ENCODE measurements at places on chromosomes 4 and X. TPM values are rescaled to one million over a fixed set of nuclear protein-coding genes. Genes with fewer than 3 reads are reported as not detected.

GABRB1 gene
- total RNA-seq: not detected

- DNase-seq: peak; percentile 90
Observed at GRCh38 chr4:1748465-1748995, 27.2 kb downstream of the TACC3 start.

DNA sequence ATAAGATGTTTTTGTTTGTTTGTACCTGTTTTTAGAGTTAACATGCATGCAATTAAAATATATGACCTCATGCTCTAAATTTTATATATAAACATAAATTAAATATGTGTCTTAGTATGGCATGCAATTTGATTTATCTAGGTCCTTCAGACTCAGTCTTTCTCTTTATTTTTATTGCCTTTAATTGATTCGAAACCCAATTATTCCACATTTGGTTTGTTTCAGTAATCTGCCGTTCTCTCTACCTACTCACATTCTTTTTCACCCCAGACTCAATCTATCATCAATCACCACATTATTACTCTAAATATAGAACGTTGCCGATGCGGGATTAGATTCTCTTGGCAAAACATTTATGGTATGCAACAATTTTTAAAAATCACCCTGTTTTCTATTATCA, 1492.8 kb downstream of the RAPGEF2 start:
- no peak for DNase-seq

EXOC1L gene
- not detected for total RNA-seq

EIF4E gene
- total RNA-seq: 92.1 TPM

DNA sequence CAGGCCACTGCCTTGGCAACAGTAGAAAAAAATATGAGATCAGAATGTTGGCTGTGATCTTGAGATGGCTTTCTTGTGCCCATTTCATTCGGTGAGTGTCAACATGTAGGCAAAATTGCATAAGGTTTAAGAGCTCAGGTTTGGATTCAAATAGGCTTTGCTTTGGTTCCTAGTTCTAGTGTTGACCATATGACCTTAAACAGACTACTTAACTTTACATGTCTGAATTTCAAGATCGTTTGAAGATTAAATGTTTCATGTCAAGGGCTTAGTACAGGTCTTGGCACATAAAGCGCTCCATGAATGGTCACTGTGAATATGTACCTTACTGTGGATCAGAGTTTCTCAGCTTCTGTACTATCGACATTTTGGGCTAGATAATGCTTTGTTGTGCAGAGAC, 204.2 kb downstream of the MGST2 start:
- no peak for DNase-seq

- DNase-seq: no peak
Observed at GRCh38 chr4:145423017-145423708, 58.5 kb upstream of the SMAD1 start.

ABCG2 gene
- total RNA-seq: 1.8 TPM

ADH1A gene
- not detected for total RNA-seq

DNA sequence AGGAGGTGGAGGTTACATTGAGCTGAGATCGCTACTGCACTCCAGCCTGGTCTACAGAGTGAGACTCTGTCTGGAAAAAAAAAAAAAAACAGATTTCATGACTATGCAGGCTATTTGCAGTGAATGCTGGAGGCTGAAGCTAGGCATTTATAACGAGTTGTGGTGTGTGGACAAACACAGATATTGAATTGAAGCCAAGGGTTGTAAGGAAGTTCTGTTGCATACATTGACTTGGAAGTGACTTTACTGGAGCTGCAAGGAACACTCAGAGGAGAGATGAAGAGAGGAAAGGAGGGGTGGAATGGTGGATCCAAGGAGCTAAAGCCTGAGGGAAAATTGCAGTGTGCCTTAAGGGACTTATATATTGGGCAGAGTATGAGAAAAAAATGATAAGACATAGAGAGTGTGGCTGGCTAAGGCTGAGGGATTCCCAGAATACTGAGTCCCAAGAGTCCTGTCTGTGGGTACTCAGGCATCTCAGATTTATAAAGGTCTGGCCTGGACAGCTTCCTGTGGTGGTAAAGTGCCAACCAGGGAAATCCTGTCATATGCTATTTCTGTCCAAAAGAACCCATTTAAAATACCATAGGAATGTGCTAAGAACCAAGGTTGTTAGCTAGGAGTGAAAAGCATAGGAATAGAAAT, 87.8 kb upstream of the GUCY1A1 start:
- no peak for DNase-seq

DNA sequence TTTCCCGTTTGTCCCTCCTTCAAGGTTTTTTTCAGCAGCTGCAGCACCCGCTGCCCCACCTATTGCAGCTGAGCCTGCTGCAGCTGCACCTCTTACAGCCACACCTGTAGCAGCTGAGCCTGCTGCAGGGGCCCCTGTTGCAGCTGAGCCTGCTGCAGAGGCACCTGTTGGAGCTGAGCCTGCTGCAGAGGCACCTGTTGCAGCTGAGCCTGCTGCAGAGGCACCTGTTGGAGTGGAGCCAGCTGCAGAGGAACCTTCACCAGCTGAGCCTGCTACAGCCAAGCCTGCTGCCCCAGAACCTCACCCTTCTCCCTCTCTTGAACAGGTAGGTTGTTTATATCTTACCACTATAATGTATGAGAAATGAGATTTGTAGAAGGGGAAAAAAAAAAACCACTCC, 4.5 kb downstream of the PRR27 start:
- no peak for DNase-seq

Measured in activated CD8-positive, alpha-beta memory T cell treated with anti-CD3 and anti-CD28 coated beads, Interleukin-2, amount 10 ng/mL, durations not matched to agents 7 days and 5 days (primary cell).